ENCODE measurements at places on chromosomes 7 and 10. TPM values are rescaled to one million over a fixed set of nuclear protein-coding genes. Genes with fewer than 3 reads are reported as not detected.

Gene AEBP1
- 122 TPM for total RNA-seq

Gene NACAD
- total RNA-seq = 0.47 TPM

Gene VIPR2
- not detected for total RNA-seq

Gene SH2D4B
- total RNA-seq = not detected

Gene NEUROD6
- total RNA-seq = not detected

Gene PILRB
- total RNA-seq = 3.4 TPM

Gene FANK1
- 13.9 TPM for total RNA-seq

Gene CLDN12
- total RNA-seq = 21.2 TPM

Gene GPR141
- 0.70 TPM for total RNA-seq

Gene ADAMTS14
- 1.5 TPM for total RNA-seq

Gene GBF1
- total RNA-seq = 24.4 TPM

Gene NANOS1
- 0.12 TPM for total RNA-seq

Gene C7orf57
- total RNA-seq = not detected

Gene LIPM
- total RNA-seq = not detected

Gene ZNF503
- total RNA-seq = 1.6 TPM

Gene SAMD9L
- total RNA-seq = 9.5 TPM

Gene RHOBTB1
- total RNA-seq = 13.9 TPM

Gene UPK3B
- not detected for total RNA-seq

Gene RET
- total RNA-seq = not detected

Gene XRCC2
- total RNA-seq = 0.75 TPM

Gene ALKBH4
- total RNA-seq = 8.7 TPM

Gene TAS2R5
- 0.38 TPM for total RNA-seq

Gene TET1
- total RNA-seq = 1.4 TPM

Gene DPP6
- not detected for total RNA-seq

Gene CYP26C1
- 0.23 TPM for total RNA-seq
